Small intestine (tissue), 16 donors: ENCODE measurements at places on chromosomes 1 and 21. TPM values are rescaled to one million over a fixed set of nuclear protein-coding genes. Genes with fewer than 3 reads are reported as not detected.

Gene AGO3
- 3.1 TPM for polyA plus RNA-seq

Gene ACTL8
- polyA plus RNA-seq: not detected

Gene SPRR4
- not detected for polyA plus RNA-seq

Gene LHX8
- polyA plus RNA-seq: not detected

Gene MROH7
- polyA plus RNA-seq: 27.5 TPM

Gene SLC44A3
- polyA plus RNA-seq: 10.7 TPM

Gene GPATCH3
- polyA plus RNA-seq: 43.2 TPM

GRCh38 chr21:45454926-45455673 lies 50.1 kb downstream of the COL18A1 start:
- H3K4me1 ChIP-seq: no peaks in the 10 kb centered on the region
- no peak overlapping the region for H3K4me3 ChIP-seq
- H3K27ac ChIP-seq: no peak overlapping the region
- no peaks in the 10 kb centered on the region for H3K27me3 ChIP-seq
- H3K36me3 ChIP-seq: peaks cover under 1% of the 10 kb centered on the region
- DNase-seq: no peak

DNA sequence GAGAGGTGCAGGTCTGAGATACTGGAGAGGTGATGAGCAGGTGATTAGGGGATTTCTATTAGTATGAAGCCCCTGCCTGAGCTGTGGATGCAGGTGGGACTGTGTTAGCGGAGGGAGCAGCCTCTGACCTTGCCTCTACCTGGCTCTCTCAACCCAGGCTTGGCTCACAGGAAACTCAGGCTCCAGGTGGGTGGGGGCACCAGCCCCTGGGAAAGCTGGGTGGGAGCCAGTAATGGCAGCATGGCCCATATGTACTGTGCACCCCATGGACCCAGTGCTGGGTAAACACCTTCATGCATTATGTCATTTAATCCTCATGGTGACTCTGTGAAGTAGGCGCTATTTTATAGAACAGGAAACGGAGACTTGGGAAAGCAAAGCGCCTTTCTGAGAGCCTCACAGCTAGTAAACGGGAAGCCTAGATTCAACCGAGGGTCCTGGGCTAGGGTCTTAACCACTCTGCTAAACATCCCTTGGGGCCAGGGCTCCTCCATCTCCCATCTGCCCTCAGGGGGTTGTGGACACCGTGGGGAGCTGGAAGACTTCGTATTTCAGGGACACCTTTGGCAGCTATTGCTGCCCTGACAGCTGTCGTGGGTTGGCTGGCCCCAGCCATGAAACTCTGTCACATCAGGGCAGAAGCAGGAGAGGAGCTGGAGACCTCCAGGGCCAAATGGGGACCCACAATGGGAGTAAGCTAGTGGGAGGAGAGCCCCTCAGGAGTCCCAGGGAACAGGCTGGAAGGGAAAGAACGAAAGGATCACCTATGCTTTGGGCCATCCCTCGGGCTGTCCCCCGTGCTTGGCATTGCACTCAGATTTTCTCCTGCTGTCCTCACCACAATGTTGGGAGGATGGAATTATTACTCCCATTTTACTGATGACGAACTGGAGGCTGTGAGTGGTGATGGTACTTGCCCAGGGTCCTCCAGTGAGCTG lies 59.6 kb upstream of the CSF3R start:
- no peaks in the 10 kb centered on the region for H3K27me3 ChIP-seq
- no peak overlapping the region for H3K27ac ChIP-seq
- no peaks in the 10 kb centered on the region for H3K4me1 ChIP-seq
- no peak for DNase-seq
- no peaks in the 10 kb centered on the region for H3K36me3 ChIP-seq

GRCh38 chr21:43701936-43702784 lies 16.8 kb upstream of the PDXK start:
- no peak overlapping the region for H3K27ac ChIP-seq
- peaks cover 2% of the 10 kb centered on the region for H3K4me1 ChIP-seq
- H3K36me3 ChIP-seq: no peaks in the 10 kb centered on the region

GRCh38 chr1:2180297-2181245 lies 14.0 kb downstream of the FAAP20 start:
- no peak overlapping the region for H3K4me3 ChIP-seq
- no peaks in the 10 kb centered on the region for H3K4me1 ChIP-seq
- no peaks in the 10 kb centered on the region for H3K27me3 ChIP-seq
- DNase-seq: no peak
- H3K36me3 ChIP-seq: peaks cover 16% of the 10 kb centered on the region

DNA sequence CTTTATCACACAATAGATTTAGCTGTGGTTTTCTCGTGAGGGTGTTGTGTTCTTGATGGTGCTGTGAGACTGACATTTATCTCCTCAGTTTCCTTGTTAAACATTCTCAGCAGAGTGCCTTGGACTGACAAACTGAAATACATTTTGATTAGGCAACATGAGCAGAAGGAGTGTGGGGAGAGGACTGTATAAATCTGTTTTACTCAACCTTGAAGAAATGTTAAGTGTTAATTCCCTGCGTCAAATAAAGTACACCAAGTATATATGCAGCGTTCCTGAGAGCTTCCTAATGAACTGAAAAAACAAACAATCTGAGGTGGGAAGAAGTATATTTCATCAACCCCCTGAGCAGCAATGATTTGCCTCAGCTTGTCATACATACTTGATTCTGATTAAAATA lies 540.3 kb upstream of the B3GALT2 start:
- no peak overlapping the region for H3K4me3 ChIP-seq
- H3K27ac ChIP-seq: no peak overlapping the region
- H3K36me3 ChIP-seq: no peaks in the 10 kb centered on the region
- no peak for DNase-seq
- H3K27me3 ChIP-seq: no peaks in the 10 kb centered on the region
- H3K4me1 ChIP-seq: no peaks in the 10 kb centered on the region

- no peaks in the 10 kb centered on the region for H3K27me3 ChIP-seq
- DNase-seq: no peak
- no peak overlapping the region for H3K27ac ChIP-seq
- H3K4me1 ChIP-seq: no peaks in the 10 kb centered on the region
Measured at GRCh38 chr1:241714321-241715218, 62.5 kb downstream of the WDR64 start.

GRCh38 chr21:42228709-42229220 lies 9.8 kb downstream of the ABCG1 start:
- peak overlapping the region; percentile 2 for H3K4me3 ChIP-seq
- peaks cover 14% of the 10 kb centered on the region for H3K4me1 ChIP-seq
- peaks cover 15% of the 10 kb centered on the region for H3K36me3 ChIP-seq
- no peaks in the 10 kb centered on the region for H3K27me3 ChIP-seq

- peaks cover 23% of the 10 kb centered on the region for H3K4me1 ChIP-seq
- DNase-seq: no peak
- H3K36me3 ChIP-seq: no peaks in the 10 kb centered on the region
- peak overlapping the region; percentile 61 for H3K27ac ChIP-seq
- no peaks in the 10 kb centered on the region for H3K27me3 ChIP-seq
Measured at GRCh38 chr1:67747671-67748546, 62.9 kb downstream of the GADD45A start.

- H3K4me1 ChIP-seq: peaks cover 7% of the 10 kb centered on the region
- no peak for DNase-seq
- H3K27me3 ChIP-seq: no peaks in the 10 kb centered on the region
- H3K4me3 ChIP-seq: no peak overlapping the region
- H3K27ac ChIP-seq: no peak overlapping the region
Measured at GRCh38 chr1:208219659-208220282, 24.4 kb downstream of the PLXNA2 start.

GRCh38 chr1:27116697-27117096 lies 38.2 kb downstream of the SLC9A1 start:
- no peak for DNase-seq
- H3K27me3 ChIP-seq: no peaks in the 10 kb centered on the region

GRCh38 chr21:34550182-34550799 lies 38.3 kb upstream of the KCNE1 start:
- no peak for DNase-seq
- H3K36me3 ChIP-seq: no peaks in the 10 kb centered on the region
- H3K4me1 ChIP-seq: peaks cover 10% of the 10 kb centered on the region
- no peaks in the 10 kb centered on the region for H3K27me3 ChIP-seq
- no peak overlapping the region for H3K4me3 ChIP-seq
